ENCODE measurements at places on chromosomes 4 and X. TPM values are rescaled to one million over a fixed set of nuclear protein-coding genes. Genes with fewer than 3 reads are reported as not detected.

- no peak for DNase-seq
- no peaks in the 10 kb centered on the region for H3K4me1 ChIP-seq
- no peaks in the 10 kb centered on the region for H3K27me3 ChIP-seq
- no peaks in the 10 kb centered on the region for H3K36me3 ChIP-seq
- H3K27ac ChIP-seq: no peak overlapping the region
Observed at GRCh38 chr4:26253968-26254367, 66.8 kb upstream of the RBPJ start.

DNA sequence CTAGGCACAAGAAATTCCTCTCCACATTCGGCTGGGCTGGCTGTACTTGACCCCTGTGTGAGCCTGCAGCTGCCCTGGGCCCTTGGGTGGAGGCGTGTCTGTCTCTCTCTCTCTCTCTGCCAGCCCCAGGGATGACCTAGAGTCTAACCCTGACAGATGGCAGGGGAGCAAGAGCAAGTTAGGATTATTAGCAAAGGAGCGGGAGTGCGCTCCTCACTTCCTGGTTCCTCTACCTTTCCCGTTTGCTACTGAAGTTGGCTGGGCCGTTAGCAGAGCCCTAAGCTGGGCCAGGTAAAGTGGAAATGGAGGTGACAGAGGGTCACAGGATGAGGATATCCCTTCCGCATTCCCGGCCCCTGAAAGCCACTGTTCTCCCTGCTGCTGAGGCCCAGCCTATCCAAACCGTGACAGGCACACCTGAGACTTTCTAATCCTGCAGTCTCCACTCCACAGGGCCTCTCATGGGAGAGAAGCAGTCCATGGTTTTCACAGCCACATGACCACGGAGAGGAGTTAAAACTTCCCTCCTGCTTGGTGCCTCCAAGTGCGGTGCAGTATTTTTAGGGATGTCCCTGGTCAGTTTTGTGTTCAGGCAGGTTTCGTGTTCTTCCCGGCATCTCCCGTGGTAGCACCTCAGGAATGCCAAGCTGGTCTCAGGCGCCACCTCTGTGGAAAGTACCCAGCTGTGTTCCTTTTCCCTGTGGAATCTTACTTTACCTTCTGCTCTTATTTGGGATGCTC is 79.3 kb downstream of the CLDN22 start:
- H3K36me3 ChIP-seq: peaks cover 28% of the 10 kb centered on the region
- DNase-seq: no peak
- no peaks in the 10 kb centered on the region for H3K27me3 ChIP-seq
- H3K4me1 ChIP-seq: no peaks in the 10 kb centered on the region
- no peak overlapping the region for H3K4me3 ChIP-seq

DNA sequence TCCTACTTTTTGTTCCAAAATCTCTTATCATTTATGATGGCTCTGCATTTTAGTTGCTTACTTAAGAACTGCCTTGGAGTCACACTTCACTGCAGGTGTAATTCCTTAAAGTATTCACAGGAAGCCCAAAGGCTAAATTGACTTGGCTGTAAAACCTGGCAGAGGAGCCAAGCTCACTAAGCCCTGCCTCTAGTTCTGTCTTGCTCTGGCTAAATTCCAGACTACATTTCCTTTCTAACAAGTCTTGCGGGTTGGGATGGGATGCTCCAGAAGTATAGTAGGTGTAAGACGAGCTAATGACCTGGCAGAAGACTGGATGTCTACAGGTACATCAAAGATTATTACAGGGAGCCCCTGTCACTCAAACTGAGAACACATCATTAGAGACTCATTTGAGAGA is 924.0 kb upstream of the INTU start:
- no peaks in the 10 kb centered on the region for H3K36me3 ChIP-seq
- H3K4me1 ChIP-seq: no peaks in the 10 kb centered on the region
- H3K4me3 ChIP-seq: no peak overlapping the region
- no peak for DNase-seq

The FHIP1A gene
- total RNA-seq: 18.4 TPM

The C4orf51 gene
- total RNA-seq: not detected

Data from upper lobe of right lung (tissue), 1 donor.